ENCODE measurements at places on chromosomes 4 and X.
A peak's percentile ranks its signal among the peaks of the same experiment; 100 is the strongest.

GRCh38 chrX:52166840-52167239, 17.8 kb upstream of the MAGED4 start:
- no peak for DNase-seq

- no peak for DNase-seq
Observed at GRCh38 chr4:128241981-128242380, 45.6 kb downstream of the PGRMC2 start.

- DNase-seq, result no peak
Observed at GRCh38 chrX:6374556-6374955, 145.9 kb upstream of the NLGN4X start.

- no peak for DNase-seq
Observed at GRCh38 chr4:122234686-122235085, 82.6 kb downstream of the BLTP1 start.

- no peak for DNase-seq
Observed at GRCh38 chrX:109776986-109777385, 43.9 kb upstream of the ACSL4 start.

DNA sequence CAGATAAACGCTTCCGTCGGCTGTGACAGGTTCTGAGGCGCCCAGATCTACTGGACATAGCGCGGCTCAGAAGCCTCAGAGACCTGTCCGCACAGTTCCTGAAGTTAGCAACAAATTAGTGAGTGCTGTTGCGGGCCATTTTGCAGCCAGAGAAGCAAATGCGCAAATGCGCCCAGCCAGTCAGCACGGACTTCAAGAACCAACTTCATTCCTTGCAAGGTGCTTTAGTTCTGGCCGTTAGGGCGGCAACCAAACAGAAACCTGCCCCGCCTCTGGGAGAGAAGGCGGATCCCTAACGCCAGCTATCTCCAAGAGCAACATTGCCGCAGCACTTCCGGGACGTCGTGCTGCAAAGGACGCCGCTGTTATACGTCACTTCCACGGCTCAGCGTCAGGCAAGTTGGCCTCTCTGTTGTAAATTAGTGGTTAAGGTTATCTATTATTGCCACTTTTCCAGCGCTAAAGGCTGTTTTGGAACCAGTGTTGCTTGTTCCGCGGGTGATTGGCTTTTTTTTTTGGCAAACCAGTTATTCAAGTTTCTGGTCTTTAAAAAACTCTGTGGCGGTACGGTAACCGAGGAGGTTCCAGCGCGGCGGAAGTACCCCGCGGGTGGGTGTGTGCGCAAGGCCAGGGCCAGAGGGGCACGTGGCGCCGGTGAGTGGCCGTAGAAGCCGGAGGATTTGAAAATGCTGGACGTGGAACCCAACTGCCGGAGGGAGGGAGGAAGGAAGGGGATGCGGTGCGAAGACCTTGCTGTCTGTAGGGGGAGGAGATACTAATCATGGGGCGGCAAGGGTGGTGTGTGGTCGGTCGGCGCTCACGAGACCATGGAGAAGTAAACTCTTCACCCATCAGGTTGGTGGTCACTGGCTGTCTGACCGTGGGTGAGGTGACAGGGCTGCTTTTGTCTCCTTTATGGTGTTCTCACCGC, at the start of gene GAR1:
Gene GAR1 (plus strand): TSS at position 612 of the 931 bp plus-strand sequence. CDS start 403 bp downstream, outside the sequence.
- peak; percentile 92 for DNase-seq
